Hematopoietic multipotent progenitor cell treated with erythropoietin and hydrocortisone succinate and interleukin-3 and kit ligand, for 15 days (in vitro differentiated cells): ENCODE measurements at places on chromosomes 13 and 19.

- DNase-seq: no peak
Observed at GRCh38 chr19:46232468-46232867, 2.9 kb downstream of the IGFL1 start.

DNA sequence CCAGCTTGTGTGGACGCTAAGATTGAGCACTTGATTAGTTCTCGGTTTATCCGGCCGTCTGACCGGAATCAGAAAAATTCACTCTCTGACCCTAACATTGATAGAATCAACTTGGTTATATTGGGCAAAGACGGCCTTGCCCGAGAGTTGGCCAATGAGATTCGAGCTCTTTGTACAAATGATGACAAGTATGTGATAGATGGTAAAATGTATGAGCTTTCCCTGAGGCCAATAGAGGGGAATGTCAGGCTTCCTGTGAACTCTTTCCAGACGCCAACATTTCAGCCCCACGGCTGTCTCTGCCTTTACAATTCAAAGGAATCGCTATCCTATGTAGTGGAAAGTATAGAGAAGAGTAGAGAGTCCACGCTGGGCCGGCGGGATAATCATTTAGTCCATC is 59.6 kb downstream of the ARHGAP35 start:
- DNase-seq: no peak

GRCh38 chr13:25945596-25945995 is 106.2 kb downstream of the SHISA2 start:
- no peak for DNase-seq

GRCh38 chr13:88115976-88116375 is 444.8 kb downstream of the SLITRK5 start:
- no peak for DNase-seq

- DNase-seq: no peak
Observed at GRCh38 chr13:31905961-31906360, 125.6 kb upstream of the FRY start.

DNA sequence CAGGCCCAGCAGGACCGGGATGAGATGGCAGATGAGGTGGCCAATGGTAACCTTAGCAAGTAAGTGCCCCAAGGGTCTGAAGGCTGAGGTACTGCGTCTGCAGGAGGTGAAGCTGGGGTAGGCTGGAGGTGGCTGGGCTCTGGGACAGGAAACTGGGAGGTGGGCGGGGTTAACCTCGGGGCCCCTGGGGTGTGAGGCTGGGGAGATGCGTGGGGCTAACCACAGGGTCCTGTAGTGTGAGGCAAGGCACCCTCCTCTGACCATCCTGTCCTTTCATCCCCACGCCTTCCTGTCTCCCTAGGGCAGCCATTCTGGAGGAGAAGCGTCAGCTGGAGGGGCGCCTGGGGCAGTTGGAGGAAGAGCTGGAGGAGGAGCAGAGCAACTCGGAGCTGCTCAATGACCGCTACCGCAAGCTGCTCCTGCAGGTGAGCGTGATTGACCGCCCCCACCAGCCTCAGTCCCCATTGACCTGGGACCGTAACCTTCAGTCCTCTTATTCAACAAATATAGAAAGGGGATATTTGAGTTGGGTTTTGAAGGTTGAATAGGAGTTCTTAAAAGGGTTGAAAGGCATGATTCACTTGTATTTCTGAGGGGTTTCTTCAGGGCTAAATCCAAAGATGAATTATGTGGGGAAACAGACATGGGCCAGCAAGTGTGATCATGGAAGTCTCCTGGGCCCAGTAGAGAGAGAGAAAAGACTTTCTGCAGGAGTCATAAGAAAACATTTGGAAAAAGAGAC is 35.7 kb downstream of the KCNC3 start:
- DNase-seq: no peak

DNA sequence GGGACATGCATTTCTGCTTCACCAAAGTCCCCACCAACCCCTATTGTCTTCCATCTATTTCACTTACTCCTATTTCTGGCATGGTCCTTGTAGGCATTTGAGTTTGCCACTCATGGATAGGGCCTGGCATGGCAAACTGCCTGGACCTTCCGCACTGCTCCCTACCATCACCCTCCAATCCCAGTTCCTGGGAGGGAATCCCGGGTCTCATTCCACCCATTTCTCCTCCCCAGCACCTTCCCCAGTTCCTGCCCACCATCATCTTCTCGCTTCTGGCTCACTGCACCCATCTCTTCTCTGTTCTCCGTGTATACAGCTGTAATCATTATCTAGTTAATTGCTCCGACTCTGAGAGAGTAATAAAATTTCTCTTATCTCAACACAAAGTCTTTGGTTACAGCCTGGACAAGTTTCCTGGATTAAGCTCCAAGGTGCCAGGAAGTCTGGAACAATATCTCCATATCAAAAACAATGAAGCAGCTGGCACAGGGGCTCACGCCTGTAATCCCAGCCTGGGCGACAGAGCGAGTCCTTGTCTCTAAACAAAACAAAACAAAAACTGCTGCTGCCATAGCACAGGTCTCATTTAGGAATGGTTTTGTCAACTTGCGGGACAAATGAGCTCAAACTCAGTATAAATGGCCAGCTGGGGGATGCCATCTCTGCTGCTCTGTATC is 17.0 kb upstream of the COX7A1 start:
- DNase-seq: no peak

GRCh38 chr13:79589603-79590393 is 108.8 kb downstream of the NDFIP2 start:
- DNase-seq: no peak

DNA sequence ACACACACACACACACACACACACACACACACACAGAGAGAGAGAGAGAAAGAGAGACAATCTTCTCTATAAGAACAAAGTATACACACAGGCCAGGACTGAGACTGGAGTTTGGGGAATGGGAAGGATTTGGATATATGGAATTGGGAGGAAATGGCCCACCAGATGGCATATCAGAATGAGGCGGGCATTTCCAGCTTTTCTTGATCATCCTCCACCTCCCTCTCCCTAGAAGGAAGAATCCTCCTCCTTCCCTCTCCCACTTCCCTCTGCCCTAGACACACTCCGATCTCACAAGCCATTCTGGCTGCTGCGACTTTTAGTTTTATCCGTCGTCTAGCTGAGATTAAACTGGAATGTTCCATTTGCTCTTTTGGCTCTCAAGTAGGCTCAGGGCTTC is 10.0 kb upstream of the CEBPG start:
- no peak for DNase-seq

DNA sequence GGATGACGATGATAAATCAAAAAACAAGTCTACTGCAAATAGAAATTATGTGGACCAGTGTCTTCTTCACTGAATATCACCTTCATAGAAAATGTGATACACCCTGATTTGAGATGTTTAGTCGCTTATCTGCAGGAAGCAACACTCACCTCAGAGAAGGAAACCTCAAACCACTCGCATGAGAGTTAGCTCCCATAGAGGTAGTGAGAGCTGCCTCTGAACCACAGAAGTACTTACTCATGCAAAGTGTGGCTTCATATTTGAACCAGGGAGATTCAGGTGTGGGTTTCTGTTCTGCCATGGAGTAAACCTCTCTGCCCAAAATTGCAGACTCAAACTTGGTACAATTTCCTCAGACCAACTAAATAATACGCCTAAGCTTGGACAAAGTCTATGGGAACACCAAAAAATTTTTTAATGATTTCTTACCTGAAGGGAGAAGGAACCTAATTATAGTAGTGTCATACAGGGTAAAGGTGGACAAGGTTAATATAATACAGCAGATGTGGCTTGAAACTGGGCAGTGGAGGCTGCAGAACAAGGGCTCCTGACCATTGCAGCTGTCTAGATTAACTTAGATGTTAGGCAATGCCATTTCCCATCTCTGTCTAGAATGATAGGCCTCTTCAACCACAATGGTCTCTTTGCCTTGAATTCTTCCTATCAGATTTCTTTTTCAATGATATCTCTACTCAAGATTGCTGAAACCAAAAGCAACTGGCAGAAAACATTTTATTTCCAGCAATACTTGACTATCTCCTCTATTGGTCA is 29.6 kb upstream of the RCBTB2 start:
- DNase-seq: no peak

GRCh38 chr13:113641426-113641825 is 16.6 kb downstream of the ATP4B start:
- DNase-seq: no peak

- DNase-seq: no peak
Observed at GRCh38 chr19:39078436-39079200, 5.5 kb upstream of the ACP7 start.

DNA sequence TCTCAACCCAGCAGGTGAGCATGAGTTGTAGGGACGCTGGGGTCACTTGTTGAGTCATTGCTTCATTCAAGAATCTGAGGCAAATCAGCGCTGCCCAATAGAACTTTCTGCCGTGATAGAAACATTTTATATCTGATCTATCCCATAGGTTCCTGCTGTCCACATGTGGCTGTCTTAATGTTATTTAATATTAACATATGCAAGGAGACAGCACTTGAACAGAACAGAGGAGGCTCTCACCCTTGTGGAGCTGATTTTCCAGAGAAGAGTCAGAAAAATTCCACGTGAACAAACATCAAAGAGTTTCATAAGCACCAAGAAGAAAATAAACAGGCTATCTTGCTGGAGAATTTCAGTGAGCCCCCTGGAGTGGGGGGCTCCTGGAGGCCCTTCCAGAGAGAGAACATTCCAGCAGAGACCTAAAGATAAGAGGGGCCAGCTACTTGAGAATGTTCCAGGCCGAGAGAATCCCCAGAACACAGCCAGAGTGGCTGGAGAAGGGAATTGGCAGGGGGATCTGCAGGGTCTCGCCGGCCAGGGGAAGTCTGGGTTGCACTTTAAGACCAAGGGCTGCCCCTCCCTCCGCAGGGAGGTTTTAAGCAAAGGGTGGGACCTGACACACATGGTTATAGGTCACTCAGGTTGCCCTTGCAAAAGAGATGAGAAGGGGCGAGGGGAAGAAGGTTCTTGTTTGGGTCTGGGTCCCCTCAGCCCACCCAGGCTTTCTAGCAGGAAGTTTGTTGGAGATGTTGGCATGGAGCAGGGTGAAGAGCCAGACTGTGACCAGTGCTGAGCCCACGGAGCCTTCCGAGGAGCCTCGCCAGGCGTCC is 135.7 kb downstream of the CRYL1 start:
- no peak for DNase-seq

DNA sequence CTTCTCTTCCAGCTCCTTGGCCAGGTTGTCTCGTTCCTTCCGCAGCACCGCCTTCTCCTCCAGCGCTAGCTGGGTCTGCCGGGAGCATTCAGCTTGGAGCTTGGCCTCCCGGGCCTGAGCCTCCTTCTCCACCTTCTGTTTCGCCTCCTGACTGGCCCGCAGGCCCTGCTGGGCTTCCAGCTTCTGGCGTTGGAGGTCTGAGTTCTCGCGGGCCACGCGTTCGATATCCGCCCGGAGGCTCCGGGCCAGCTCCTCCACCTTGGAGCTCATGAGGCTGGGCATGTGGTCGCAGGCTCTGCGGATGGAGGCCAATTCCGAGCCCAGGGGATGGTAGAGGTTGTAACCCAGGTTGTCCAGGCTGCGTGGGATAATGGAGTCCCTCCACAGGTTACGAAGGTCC is 11.8 kb downstream of the PLVAP start:
- DNase-seq: no peak

- DNase-seq: no peak
Observed at GRCh38 chr19:32908641-32909190, 39.1 kb upstream of the SLC7A9 start.

GRCh38 chr19:11444059-11444458 is 8.6 kb downstream of the PRKCSH start:
- no peak for DNase-seq

- DNase-seq: no peak
Observed at GRCh38 chr13:73096638-73097037, 37.8 kb downstream of the KLF5 start.

DNA sequence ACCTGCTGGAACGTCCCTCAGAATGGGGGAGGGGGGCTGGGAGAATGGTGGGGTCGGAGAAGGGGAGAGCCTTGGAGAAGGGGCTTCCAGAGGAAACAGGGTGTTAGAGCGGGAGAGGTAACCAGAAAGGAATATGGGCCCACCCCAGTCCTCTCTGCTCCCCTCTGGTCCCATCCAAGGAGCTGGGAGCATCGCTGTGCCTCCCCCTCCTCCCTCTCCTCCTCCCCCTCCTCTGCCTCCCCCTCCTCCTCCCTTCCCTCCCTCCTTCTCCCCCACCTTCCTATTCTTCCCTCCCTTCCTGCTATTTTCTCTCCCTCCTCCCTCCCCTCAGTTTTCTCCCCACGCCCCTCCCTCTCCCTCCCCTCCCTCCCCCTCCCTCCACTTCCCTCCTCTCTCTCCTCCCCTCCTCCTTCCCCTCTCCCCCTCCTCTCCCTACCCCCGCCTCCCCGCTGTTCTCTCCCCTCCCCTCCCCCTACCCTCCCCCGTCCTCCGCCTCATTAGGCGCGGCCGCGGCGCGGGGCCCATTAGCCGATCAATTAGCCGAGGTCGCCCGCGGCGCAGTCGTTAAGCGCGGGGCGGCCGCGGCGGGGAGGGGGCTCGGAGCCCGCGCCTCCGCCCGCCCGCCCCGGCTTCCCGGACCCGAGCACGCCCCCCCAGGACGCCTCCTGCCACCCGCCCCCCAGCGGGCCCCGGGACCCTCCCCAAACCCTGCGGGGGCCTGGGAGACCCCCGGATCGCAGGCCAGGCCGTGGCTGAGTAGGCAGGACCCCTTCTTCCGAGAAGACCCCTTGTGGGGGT is 15.4 kb downstream of the TLE5 start:
- DNase-seq: no peak

DNA sequence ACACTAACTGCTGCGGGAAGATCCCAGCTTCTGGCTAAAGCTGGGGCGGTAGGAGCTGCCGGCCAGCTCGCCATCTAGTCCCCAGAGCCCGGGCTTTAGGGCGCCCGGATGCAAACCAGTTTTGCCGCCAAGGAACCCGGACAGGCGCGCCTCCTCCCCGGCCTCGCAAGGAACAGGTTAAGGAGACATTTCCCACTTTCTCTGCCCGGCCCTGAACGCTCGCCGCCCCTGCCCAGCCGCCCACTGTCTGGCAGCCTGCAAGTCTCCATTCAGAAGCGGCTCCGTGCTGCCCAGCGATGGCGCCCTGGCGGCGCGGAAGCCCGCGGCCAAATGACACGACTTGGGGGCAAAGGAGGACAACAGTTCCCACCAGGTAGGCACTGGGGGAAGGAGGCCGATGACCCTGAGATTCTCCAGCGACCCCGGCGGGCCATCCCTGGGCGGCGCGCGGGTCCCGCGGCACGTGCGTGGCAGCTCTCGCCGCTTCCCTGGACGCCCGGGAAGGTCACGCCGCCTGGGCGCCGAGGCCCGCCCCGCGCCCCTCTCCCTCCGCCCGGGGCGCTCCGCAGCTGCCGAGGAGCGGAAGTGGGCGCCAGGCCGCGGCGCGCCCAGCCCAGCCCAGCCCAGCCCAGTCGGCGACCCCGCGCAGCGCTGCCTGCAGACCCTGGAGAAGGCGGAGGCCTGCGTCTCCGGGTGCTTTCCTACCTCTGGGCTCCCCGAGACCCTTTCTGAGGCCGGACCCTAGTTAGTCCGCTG is 42.2 kb upstream of the HNRNPA1L2 start:
- DNase-seq: no peak
